IPS DF 19.7 (cell line): ENCODE measurements at places on chromosomes 1 and 21.

- no peak for DNase-seq
Measured at GRCh38 chr1:10046356-10047085, 13.8 kb downstream of the UBE4B start.

- DNase-seq = no peak
Measured at GRCh38 chr1:222592171-222592570, 2.4 kb upstream of the TAF1A start.

DNA sequence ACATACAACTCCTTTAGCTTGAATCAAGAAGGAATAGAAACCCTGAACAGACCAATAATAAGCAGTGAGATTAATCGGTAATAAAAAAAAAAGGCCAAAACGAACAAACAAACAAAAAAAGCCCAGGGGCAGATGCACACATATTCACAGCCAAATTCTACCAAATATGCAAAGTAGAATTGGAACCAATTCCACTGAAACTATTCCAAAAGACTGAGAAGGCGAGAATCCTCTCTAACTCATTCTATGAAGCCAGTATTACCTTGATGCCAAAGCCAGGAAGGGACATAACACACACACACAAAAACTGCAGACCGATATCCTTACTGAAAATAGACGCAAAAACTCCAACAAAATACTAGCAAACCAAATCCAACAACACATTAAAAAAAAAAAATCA is 161.6 kb downstream of the ASTN1 start:
- DNase-seq = no peak

GRCh38 chr1:213790565-213790964 is 197.2 kb upstream of the PROX1 start:
- DNase-seq = no peak

DNA sequence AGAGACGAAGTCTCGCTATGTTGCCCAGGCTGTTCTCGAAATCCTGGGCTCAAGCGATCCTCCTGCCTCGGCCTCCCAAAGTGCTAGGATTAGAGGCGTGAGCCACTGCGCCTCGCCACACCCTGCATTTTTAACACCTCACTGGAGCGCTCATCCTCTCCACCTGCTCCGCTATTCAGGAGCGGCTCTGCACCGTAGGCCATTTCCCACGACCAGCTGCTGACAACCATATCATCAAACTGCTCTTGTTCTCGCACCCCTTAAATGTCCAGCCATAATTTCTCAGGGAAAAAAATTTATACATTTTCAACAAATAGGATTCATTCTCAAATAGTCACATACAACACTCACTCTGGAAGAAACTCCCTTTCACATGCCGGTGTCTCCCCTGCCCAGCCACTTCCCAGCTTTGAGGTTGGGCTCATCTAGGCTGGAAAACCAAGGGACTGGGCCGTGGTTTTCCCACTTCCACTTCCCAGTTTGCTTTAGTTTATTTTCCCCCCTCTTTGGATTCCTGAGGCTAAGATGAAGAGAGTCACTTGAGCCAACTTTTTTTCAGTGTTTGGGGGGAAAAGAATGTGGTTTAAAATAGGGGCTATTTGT is 639 bp upstream of the IPO9 start:
- DNase-seq = no peak

DNA sequence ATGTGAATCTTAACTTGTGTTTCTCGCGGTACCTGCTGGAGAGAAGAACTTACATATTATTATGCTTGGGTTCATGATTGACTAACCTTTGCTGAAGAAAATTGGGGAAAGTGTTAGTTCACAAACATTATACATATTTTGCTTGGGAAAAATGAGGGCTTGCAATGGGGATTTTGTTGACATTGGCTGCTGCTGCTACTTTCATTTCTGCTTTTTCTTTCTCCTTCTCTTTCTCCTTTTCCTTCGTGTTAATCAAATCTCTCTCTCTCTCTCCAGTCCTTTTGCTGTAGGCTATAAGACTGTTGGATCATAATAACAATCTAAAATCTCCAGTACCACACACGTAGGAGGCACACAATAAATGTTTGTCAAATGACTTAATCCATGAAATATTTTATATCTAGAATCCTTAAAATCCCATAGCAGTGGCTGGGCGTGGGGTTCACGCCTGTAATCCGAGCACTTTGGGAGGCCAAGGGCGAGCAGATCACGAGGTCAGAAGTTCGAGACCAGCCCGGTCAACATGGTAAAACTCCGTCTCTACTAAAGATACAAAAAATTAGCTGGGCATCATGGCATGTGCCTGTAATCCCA is 23.0 kb downstream of the IRF2BP2 start:
- no peak for DNase-seq

- DNase-seq = no peak
Measured at GRCh38 chr1:46575300-46575699, 23.9 kb upstream of the KNCN start.

GRCh38 chr1:67674260-67675011 is 10.6 kb upstream of the GADD45A start:
- no peak for DNase-seq

- DNase-seq = no peak
Measured at GRCh38 chr1:163813251-163813650, 491.5 kb downstream of the NUF2 start.
